Stimulated activated CD8-positive, alpha-beta memory T cell treated with anti-CD3 and anti-CD28 coated beads, Interleukin-2, amount 100 ng/mL, for 48 hours (primary cell): ENCODE measurements at places on chromosomes 2 and 18.

- DNase-seq, result no peak
These were observed 27.3 kb downstream of the GRB14 start for GRCh38 chr2:164593959-164594358.

DNA sequence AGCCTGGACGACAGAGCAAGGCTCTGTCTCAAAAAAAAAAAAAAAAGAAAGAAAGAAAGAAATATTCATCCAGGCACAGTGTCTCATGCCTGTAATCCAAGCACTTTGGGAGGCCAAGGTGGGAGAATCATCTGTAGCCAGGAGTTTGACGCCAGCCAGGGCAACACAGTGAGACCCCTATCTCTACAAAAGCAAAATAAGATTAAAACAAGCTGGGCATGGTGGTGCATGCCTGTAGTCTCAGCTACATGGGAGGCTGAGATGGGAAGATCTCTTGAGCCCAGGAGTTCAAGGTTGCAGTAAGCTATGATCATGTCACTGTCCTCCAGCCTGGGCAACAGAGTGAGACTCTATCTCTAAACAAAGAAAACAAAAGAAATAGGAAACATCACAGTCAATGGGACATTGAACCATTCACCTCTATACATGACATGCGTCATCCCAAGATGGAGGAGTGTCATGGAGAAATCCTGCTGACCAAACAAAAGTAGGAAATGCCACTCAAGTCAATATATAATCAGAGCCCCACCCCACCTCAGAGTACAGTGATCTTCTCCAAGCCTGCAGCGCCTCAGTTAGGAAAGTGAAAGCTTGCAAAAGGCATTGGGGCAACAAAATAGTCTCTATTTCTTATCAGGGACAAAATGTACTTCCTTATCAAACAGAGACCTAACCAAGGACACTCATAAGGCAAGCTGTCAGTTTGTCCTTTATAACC is 9.8 kb downstream of the FEV start:
- no peak for DNase-seq

- no peak for DNase-seq
These were observed 3.4 kb upstream of the HOXD4 start for GRCh38 chr2:176147800-176148496.

DNA sequence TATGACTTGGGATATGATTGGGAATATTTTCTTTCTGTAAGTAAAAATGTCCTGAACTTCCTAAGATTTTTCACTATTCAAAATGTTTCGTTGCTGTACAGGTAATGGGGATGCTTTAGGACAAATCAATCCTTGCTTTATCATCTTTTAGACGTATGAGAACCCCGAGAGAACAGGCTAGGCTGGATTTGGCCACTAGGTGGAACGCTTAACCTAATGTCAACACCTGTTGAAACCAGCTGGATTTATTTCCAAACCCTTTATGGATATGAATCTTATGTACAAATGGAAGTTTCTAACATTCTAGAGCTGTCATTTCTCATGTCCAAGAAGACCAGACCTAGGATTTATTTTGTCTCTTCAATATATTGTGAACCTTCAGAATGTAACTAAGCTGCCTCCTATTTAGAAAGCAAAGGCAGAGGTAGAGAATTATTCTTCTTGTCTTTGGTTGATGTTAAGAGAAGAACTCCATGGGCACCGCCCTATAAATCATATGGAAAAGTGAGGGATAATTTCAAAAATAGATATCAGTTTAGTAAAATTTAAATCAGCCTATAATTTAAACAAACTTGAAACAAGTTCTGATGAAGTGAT is 96.7 kb downstream of the PMAIP1 start:
- no peak for DNase-seq

GRCh38 chr2:178279142-178279541 is 84.8 kb downstream of the OSBPL6 start:
- DNase-seq, result no peak

DNA sequence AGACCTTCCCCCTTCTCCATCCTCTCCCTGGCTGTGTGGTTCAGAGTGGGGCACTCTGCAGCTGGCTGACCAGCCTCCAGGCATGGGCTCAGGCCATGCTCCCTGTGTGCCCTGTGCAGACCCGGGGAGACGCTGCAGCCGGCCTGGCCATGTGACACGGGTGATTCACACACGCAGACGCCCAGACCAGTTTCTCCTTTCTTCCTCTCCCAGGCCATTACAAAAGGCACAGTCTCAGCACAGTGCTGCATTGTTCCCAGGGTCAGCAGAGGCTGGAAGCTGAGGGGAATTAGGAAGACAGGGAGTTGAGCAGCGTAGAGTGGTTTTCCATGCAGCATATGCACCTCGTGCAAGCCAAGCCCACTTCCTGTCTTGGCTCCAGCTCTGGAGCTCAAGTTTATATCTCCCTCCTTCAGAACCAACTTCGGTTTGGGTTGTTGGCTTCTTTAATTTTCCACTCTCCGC is 288.5 kb downstream of the TNS1 start:
- no peak for DNase-seq

DNA sequence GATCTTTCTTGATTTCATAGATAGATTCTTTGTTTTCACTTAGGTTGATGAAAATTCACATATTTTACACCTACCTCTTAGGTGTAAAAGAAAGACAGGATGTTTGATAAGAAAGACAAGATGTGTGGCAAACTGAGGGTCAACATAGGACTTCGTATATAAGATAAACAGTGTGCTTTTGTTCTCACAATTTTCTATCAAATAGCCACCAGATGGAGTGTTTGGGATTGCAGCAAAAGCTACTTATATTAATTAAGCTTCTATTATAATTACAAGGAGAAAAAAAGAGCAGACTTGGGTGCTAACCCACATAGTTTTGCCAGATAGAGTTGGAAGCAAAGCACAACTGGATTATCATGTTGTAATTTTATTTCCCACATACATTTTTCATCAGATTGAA is 232.9 kb downstream of the CDH7 start:
- DNase-seq, result no peak

DNA sequence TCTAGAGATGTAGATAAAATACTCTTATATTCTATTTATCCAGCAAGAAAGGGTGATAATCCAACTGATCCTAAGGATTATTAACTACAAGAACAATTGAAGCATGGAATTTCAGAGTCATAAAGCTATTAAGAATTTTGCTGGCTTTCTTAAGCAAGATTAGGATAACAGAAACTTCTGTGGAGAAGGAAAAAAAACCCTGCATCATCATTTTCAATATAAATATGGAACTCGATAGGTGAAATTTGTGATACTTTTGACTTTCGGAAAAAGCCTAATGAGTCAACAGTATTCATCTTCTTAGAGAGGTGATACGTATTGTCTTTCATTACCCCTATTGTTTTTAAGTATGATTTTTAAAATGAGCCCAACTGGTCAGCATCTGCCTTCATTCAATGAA is 593.3 kb downstream of the CPS1 start:
- no peak for DNase-seq

DNA sequence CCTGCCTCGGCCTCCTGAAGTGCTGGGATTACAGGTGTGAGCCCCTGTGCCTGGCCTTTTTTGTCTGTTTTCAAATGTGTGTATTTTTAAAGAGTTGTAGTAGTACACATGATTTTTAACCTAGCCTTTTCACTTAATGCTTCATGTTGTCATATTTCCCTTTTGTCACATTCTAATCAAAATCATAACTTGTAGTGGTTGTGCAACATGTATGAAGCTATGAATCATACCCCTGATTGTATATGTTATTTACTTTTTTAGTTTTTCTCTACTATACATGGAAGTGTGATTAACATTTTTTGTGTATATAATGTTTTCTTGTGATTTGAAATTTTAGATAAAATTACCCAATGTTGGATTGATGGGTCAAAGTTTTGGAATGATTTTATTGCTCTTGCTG is 8.5 kb downstream of the GEN1 start:
- no peak for DNase-seq

DNA sequence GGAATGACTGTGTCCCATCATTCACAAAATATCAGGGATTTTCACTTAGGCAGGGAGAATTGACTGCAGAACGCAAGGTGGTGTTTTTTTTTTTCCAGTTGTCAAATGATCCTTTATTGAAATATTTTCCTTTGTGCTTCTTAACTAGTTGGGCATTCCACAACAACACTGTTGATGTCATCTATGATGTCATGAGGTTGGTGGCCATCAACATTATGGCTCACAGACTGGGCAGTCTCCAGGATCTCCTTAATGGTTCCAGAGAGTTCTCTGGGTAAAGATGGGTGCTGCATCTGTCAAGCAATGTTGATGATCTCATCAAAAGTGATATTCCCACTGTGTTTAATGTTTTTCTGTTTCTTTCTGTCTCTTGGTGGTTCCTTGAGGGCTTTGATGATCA is 31.8 kb upstream of the PLEKHM3 start:
- DNase-seq, result no peak

GRCh38 chr2:3465328-3465727 is 54.0 kb downstream of the ADI1 start:
- DNase-seq, result no peak

GRCh38 chr18:24346254-24346653 is 51.4 kb downstream of the OSBPL1A start:
- DNase-seq, result no peak

GRCh38 chr2:2146969-2147900 is 183.8 kb downstream of the MYT1L start:
- DNase-seq, result no peak

DNA sequence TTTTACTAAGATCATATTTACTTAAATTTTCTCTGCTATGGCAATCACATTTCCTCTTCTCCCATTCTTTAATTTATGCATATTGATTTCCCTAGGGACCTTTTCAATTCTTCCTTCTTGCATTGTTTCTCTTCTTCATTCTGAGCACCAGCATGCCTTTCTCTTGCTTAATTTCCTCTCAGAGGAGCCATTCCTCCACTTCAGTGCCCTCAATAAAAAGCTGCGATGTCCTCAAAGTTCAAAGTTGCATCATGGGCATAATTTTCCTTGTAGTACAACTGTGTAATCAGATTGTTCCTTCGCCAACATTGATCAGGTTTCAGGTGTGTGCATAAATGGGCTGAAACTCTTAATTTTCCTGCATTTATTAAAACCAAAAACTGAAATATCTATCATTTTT is 21.8 kb upstream of the CD226 start:
- DNase-seq, result no peak

GRCh38 chr2:109710505-109711229 is 83.4 kb upstream of the RGPD5 start:
- no peak for DNase-seq

DNA sequence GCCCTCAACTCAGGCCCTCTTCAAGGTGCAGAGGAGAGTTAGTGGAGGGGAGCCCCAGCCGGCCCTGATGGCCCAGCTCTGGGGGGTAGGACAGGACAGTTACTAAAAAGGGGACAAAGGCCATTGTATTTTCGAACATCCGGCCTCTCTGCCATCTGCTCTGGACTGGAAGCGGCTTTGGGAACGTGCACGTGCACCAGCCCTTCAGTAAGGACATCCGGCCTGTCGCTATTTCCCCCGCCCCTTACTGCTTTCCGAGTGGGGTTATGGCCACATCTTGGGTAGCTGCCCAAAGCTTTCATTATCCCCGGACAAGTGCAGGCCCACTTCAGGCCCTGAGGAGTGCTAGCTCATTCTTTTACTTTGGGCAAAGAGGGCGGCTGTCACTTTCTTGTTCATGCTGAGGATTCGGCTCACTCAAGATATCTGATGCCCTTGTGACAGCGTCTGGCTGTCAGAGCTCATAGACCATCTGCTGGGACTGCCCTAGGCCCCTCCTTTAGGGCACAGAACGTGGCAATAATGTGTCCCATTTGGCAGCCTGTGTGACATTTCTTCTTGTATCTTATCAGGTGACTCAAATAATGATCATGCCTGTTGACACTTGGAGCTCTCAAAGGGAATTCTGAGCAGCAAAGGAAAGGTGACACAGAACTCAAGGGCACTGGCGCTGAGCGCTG is 17.5 kb downstream of the SLC4A3 start:
- no peak for DNase-seq
